ENCODE measurements at places on chromosomes 1 and 21. TPM values are rescaled to one million over a fixed set of nuclear protein-coding genes. Genes with fewer than 3 reads are reported as not detected.

GRCh38 chr1:230915078-230915477 is 46.8 kb upstream of the C1orf198 start:
- H3K36me3 ChIP-seq: peaks cover 44% of the 10 kb centered on the region
- H3K4me3 ChIP-seq: no peak overlapping the region
- DNase-seq: no peak
- peaks cover 6% of the 10 kb centered on the region for H3K4me1 ChIP-seq
- H3K27ac ChIP-seq: no peak overlapping the region
- no peaks in the 10 kb centered on the region for H3K27me3 ChIP-seq

GRCh38 chr1:225700164-225700821 is 47.4 kb upstream of the ENAH start:
- H3K27me3 ChIP-seq: no peaks in the 10 kb centered on the region
- no peaks in the 10 kb centered on the region for H3K36me3 ChIP-seq
- no peak for DNase-seq
- H3K27ac ChIP-seq: no peak overlapping the region
- H3K4me3 ChIP-seq: no peak overlapping the region

- peaks cover 12% of the 10 kb centered on the region for H3K27me3 ChIP-seq
- H3K4me3 ChIP-seq: peak overlapping the region; percentile 100
- peak overlapping the region; percentile 99 for H3K27ac ChIP-seq
These were observed 611 bp upstream of the GUK1 start for GRCh38 chr1:228139406-228139930.

- H3K4me1 ChIP-seq: no peaks in the 10 kb centered on the region
- H3K4me3 ChIP-seq: no peak overlapping the region
- H3K36me3 ChIP-seq: no peaks in the 10 kb centered on the region
- peaks cover 12% of the 10 kb centered on the region for H3K27me3 ChIP-seq
- DNase-seq: no peak
These were observed 50.9 kb upstream of the AK4 start for GRCh38 chr1:65097076-65097475.

GRCh38 chr1:241332987-241333386 is 24.0 kb downstream of the RGS7 start:
- no peak overlapping the region for H3K27ac ChIP-seq
- no peak for DNase-seq
- no peaks in the 10 kb centered on the region for H3K36me3 ChIP-seq

- H3K4me3 ChIP-seq: no peak overlapping the region
- no peak overlapping the region for H3K27ac ChIP-seq
- peaks cover 25% of the 10 kb centered on the region for H3K4me1 ChIP-seq
- H3K27me3 ChIP-seq: peaks cover 11% of the 10 kb centered on the region
- DNase-seq: no peak
- H3K36me3 ChIP-seq: peaks cover 3% of the 10 kb centered on the region
These were observed 2.0 kb upstream of the TTC24 start for GRCh38 chr1:156577550-156577949.

- H3K36me3 ChIP-seq: no peaks in the 10 kb centered on the region
- H3K4me3 ChIP-seq: no peak overlapping the region
- no peak for DNase-seq
- no peaks in the 10 kb centered on the region for H3K4me1 ChIP-seq
These were observed 51.0 kb downstream of the MT1HL1 start for GRCh38 chr1:236953151-236953700.

GRCh38 chr1:201423655-201424054 is 2.1 kb upstream of the TNNI1 start:
- H3K4me3 ChIP-seq: no peak overlapping the region
- H3K27ac ChIP-seq: no peak overlapping the region
- DNase-seq: no peak
- H3K36me3 ChIP-seq: no peaks in the 10 kb centered on the region
- peaks cover 17% of the 10 kb centered on the region for H3K4me1 ChIP-seq
- peaks cover 12% of the 10 kb centered on the region for H3K27me3 ChIP-seq

GRCh38 chr21:38236232-38236631 is 20.6 kb upstream of the KCNJ15 start:
- no peaks in the 10 kb centered on the region for H3K36me3 ChIP-seq
- no peak overlapping the region for H3K4me3 ChIP-seq
- DNase-seq: no peak

DNA sequence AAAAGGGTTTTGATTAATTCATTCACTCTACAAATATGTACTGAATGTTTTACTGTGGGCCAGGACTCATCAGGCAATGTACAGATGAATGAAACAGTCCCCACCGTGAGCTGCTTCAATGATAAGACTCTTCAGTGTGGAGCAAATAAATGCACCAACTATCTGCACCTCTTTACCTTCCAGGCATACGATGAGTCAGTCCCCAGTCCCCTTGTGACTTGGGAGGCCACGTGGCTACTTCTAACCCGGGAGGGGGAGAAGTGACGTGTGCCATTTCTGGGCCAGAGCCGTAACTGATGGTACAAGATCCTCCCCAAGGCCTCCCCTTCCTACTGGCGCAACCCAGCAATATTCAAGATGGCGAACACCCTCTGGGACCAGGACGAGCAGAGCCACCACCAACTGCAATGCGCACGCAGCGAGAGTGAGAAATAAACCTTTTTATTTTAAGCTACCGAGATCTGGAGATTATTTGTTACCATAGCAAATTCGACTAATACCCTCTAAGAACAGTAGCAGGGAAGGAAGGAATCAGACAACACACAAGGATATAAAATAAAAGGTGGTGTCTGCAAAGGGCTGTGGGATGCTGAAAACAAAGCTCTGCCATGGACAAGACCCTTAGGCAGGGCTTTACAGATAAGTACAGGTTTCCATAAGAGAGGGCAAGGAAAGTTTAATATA is 74.5 kb downstream of the NPHP4 start:
- no peaks in the 10 kb centered on the region for H3K27me3 ChIP-seq
- DNase-seq: no peak
- H3K4me3 ChIP-seq: no peak overlapping the region
- no peaks in the 10 kb centered on the region for H3K4me1 ChIP-seq

- DNase-seq: no peak
- no peaks in the 10 kb centered on the region for H3K36me3 ChIP-seq
- peaks cover 5% of the 10 kb centered on the region for H3K4me1 ChIP-seq
- peaks cover 37% of the 10 kb centered on the region for H3K27me3 ChIP-seq
- no peak overlapping the region for H3K27ac ChIP-seq
- H3K4me3 ChIP-seq: no peak overlapping the region
These were observed 339.1 kb downstream of the NTNG1 start for GRCh38 chr1:107479865-107480350.

DNA sequence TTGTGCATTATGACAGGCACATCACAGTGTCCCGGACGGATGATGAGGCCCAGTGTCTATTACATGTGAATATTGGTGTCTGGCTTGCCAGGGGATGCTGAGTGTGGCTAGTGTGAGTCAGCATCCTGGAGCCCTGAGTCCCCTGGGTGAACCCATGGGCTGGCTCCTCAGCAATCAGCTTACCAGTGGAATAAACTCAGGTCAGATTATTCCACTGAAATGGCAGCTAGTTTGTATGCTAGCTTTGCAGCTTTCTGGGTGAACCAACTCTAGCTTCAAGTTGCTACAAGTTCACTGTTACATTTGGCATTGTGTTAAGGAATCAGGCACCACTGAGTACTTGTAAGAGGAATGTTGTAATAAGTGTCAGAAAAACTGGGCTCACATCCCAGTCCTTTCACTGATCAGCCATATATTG is 23.9 kb upstream of the RPTN start:
- no peak overlapping the region for H3K4me3 ChIP-seq
- peaks cover 7% of the 10 kb centered on the region for H3K27me3 ChIP-seq
- no peak overlapping the region for H3K27ac ChIP-seq
- no peaks in the 10 kb centered on the region for H3K36me3 ChIP-seq

- no peaks in the 10 kb centered on the region for H3K27me3 ChIP-seq
- no peak for DNase-seq
- H3K4me3 ChIP-seq: no peak overlapping the region
- peaks cover 8% of the 10 kb centered on the region for H3K4me1 ChIP-seq
These were observed 11.9 kb downstream of the PHTF1 start for GRCh38 chr1:113747376-113747775.

DNA sequence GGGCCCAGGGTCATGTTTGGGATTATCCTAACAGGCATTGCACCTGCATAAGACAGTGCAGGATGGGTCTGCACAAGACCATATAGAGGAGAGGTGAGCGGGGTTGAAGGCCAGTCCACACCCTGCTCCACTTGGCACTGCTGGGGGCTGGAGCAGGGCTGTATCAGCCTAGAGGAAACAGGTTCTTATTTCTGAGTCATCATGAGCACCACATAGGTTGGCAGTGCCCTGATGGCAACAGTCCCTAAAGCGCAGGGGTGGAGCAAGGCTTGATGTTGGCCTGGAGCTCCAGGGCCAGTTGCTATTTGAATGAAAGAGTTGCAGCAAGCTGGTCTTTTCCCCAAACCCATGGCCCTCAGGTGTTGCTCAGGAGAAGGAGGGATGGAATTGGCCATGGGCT is 29.8 kb upstream of the BMP8B start:
- H3K4me1 ChIP-seq: peaks cover 7% of the 10 kb centered on the region
- no peaks in the 10 kb centered on the region for H3K36me3 ChIP-seq
- no peak overlapping the region for H3K4me3 ChIP-seq
- no peak overlapping the region for H3K27ac ChIP-seq
- H3K27me3 ChIP-seq: peaks cover 31% of the 10 kb centered on the region

Gene FCRL1
- total RNA-seq: not detected

Gene VAV3
- 5.2 TPM for total RNA-seq

Gene ARTN
- 0.23 TPM for total RNA-seq

Gene TMEM269
- 0.40 TPM for total RNA-seq

Gene ELOVL1
- total RNA-seq: 71.0 TPM

Gene RPL11
- total RNA-seq: 1,096 TPM

Gene MUTYH
- 59.8 TPM for total RNA-seq

Gene HHIPL2
- 0.50 TPM for total RNA-seq
